Type B pancreatic cell (in vitro differentiated cells): ENCODE measurements at places on chromosomes 4 and X.
A peak's percentile ranks its signal among the peaks of the same experiment; 100 is the strongest.

DNA sequence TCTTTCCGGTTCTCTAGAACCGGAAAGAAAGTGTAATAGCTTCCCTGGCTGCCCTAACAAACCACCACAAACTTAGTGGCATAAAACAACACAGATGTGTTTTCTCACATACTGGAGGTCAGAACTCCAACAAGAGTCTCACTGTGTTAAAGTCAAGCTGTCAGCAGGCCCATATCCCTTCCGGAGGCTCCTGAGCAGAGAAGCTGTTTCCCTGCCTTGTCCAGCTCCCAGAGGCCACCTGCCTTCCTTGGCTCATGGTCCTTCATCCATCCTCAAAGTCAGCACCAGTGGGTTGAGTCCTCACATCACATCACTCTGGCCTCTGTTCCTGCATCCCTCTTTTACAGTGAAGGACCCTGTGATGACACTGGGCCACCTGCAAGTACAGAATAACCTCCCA lies 49.8 kb upstream of the HMX1 start:
- H3K27ac ChIP-seq: no peak overlapping the region
- H3K4me3 ChIP-seq: no peak overlapping the region
- no peak for DNase-seq

- H3K4me3 ChIP-seq: peak overlapping the region; percentile 85
- H3K36me3 ChIP-seq: peaks cover 27% of the 10 kb centered on the region
- peaks cover 23% of the 10 kb centered on the region for H3K4me1 ChIP-seq
- peak; percentile 88 for DNase-seq
- peak overlapping the region; percentile 58 for H3K27ac ChIP-seq
- peaks cover 3% of the 10 kb centered on the region for H3K27me3 ChIP-seq
Measured at GRCh38 chr4:38663090-38663800, 754 bp upstream of the KLF3 start.

DNA sequence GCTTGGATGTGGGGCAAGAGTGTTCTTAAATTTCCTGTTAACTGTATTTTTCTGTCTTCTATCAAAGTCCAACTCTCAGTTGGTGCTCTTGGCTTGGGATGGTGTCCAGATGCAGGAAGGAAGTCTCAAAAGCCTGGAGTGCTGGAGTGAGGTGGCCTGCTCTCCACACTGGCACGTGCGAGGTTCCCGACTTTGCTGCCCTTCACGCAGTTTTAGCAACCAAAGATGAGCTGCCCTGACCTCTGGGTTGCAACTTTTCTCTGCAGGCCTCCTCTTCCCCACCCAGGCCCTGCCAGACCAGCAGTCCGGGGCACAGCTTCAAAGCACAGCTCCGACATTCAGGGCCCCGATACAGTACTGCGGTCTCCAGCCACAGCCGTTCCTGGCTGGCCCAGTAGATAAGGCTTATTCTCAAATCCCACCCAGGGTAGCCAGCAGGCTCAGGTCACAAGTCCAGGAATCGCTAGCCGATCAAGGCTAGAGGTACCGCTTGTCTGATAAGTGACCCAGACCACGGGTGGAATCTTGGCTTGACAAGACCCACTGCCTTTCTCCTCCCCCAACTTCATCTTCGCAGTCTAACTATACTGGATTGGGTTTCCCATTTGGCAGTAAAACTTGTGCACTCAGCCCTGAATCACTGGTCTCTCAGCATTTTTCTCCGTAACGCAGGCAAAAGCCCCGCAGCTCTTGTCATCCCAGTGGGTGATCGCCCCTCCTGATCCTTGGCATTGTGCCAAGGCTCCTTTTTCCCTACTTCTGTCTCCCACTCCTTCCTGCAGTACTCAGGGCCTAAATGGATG lies 21.8 kb upstream of the JADE1 start:
- no peaks in the 10 kb centered on the region for H3K27me3 ChIP-seq
- no peak overlapping the region for H3K4me3 ChIP-seq
- no peaks in the 10 kb centered on the region for H3K36me3 ChIP-seq
- no peak for DNase-seq

DNA sequence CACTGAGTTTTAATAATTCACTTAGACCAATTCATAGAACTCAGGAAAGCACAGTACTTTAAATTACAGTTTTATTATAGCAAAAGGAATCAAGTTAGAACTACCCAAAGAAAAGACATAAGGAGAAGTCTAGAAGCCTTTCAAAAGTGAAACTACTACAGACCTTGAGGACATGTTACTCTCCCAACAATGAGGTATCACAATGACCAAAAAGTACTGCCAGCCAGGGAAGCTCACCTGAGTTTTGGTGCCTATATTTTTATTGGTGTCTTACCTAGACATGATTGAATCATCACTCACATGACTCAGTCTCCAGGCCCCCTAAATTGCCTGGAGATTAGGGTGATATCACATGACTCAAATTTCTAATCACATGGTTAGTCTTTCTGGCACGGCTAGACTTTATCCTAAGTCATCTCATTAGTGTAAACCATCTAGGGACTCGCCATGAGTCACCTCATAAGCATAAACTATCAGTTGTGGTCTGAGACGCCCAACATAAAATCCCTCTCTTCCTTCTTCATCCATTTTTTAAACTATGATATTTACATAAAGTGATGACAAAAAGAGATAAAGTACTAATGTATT lies 372.3 kb downstream of the TMA16 start:
- H3K4me3 ChIP-seq: no peak overlapping the region
- H3K27me3 ChIP-seq: no peaks in the 10 kb centered on the region
- H3K4me1 ChIP-seq: no peaks in the 10 kb centered on the region
- no peak for DNase-seq
- no peaks in the 10 kb centered on the region for H3K36me3 ChIP-seq
- no peak overlapping the region for H3K27ac ChIP-seq

- peaks cover 12% of the 10 kb centered on the region for H3K4me1 ChIP-seq
- no peaks in the 10 kb centered on the region for H3K27me3 ChIP-seq
- no peak overlapping the region for H3K27ac ChIP-seq
- no peak overlapping the region for H3K4me3 ChIP-seq
- no peaks in the 10 kb centered on the region for H3K36me3 ChIP-seq
Measured at GRCh38 chrX:24498975-24499374, 33.9 kb downstream of the PDK3 start.

DNA sequence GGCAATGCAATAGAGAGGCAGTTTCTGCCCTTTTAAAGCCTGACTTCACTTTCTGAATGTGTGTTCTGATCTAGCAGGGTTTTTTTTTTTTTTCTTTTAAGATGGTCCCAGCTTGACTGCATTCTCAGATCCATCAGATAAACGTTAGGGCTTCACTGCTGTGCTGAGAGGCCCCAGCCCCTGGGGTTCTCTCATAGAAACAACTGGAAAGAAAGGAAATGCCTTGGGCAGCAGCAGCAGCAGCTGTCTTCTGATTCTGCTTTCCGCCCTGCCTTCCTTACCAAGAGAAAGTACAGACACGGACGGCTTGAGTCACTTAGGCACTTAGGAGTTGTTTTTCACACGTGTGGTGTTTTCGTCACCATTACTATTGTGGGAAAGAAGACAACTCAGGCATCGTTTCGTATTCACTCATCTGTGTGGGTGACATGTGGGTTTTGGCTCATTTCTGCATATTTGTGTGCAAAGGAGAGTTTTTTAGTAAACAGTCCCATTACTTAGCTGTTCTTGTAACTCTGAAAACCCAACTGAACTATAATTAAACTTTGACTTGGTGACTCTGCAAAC lies 172.0 kb downstream of the PTTG2 start:
- peaks cover 40% of the 10 kb centered on the region for H3K36me3 ChIP-seq
- H3K4me3 ChIP-seq: peak overlapping the region; percentile 44
- no peak for DNase-seq
- peak overlapping the region; percentile 80 for H3K27ac ChIP-seq
- peaks cover 57% of the 10 kb centered on the region for H3K4me1 ChIP-seq

GRCh38 chrX:38060331-38060878 lies 54.1 kb downstream of the SYTL5 start:
- no peaks in the 10 kb centered on the region for H3K4me1 ChIP-seq
- no peak overlapping the region for H3K27ac ChIP-seq
- no peaks in the 10 kb centered on the region for H3K36me3 ChIP-seq
- no peak overlapping the region for H3K4me3 ChIP-seq
- no peak for DNase-seq
- no peaks in the 10 kb centered on the region for H3K27me3 ChIP-seq

- no peaks in the 10 kb centered on the region for H3K36me3 ChIP-seq
- H3K27me3 ChIP-seq: peaks cover 28% of the 10 kb centered on the region
- no peak overlapping the region for H3K4me3 ChIP-seq
- H3K27ac ChIP-seq: no peak overlapping the region
Measured at GRCh38 chr4:21470535-21470934, 478.0 kb downstream of the KCNIP4 start.

GRCh38 chr4:14338585-14339265 lies 663.6 kb upstream of the CPEB2 start:
- H3K4me3 ChIP-seq: no peak overlapping the region
- H3K36me3 ChIP-seq: no peaks in the 10 kb centered on the region
- no peak for DNase-seq
- H3K27ac ChIP-seq: no peak overlapping the region
- H3K4me1 ChIP-seq: no peaks in the 10 kb centered on the region
- peaks cover 10% of the 10 kb centered on the region for H3K27me3 ChIP-seq

DNA sequence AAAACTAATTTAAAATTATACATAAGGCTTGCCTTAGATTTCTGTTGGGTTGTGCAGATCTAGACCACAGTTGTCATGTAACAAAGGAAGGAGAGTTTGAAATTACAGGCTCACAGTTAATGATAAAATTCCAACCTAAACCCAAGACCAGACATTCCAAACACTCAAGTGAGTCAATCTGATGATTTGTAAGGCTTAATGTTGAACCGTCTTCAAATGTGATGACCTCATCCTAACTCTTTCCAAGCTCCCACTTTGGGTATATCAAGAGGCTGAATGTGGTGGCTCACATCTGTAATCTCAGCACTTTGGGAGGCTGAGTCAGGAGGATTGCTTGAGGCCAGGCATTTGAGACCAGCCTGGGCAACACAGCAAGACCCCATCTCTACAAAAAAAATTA lies 149.2 kb downstream of the TBL1X start:
- H3K4me1 ChIP-seq: peaks cover 16% of the 10 kb centered on the region
- H3K27me3 ChIP-seq: no peaks in the 10 kb centered on the region
- H3K4me3 ChIP-seq: no peak overlapping the region
- no peak overlapping the region for H3K27ac ChIP-seq
- no peak for DNase-seq
- H3K36me3 ChIP-seq: no peaks in the 10 kb centered on the region

DNA sequence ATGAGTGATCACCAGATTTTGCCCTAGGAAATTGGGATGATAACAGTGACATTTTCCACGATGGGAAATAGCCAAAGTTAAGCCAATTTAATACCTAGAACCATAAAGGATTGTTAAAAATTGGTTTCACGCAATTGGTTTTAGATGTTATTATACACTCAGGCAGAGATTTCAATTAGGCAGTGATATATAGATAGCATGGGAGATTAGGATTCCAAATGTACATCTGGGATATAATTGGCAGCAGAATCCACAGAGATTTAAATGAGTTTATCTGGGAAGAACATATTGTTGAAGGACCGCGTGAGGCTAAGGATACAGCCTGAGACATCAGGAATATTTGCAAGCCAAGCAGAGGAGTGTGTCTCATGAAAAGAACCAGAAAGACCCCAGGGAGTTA lies 351.6 kb downstream of the GPM6A start:
- no peak overlapping the region for H3K4me3 ChIP-seq
- H3K36me3 ChIP-seq: no peaks in the 10 kb centered on the region
- H3K4me1 ChIP-seq: peaks cover 5% of the 10 kb centered on the region
- no peak for DNase-seq
- H3K27me3 ChIP-seq: peaks cover 3% of the 10 kb centered on the region
- no peak overlapping the region for H3K27ac ChIP-seq

DNA sequence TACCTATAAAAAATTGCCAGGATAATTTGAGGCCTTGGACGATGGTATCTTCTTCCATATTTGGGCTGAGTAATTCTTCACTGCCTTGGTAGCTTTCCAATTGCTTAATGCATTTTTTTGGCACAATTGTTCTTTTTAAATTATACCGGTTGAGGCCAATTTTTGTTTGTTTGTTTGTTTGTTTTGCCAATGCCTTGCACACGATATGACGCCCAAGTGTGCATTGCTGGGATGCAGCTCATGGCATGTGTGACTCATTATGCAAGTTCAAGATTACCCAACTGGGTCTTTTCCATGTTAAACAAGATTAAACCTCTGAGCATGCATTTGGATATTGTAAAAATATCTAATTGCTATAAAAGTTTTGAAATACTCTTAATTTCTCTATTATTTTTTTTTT lies 71.1 kb upstream of the KCNIP4 start:
- DNase-seq: no peak
- H3K27me3 ChIP-seq: no peaks in the 10 kb centered on the region
- H3K4me3 ChIP-seq: no peak overlapping the region

DNA sequence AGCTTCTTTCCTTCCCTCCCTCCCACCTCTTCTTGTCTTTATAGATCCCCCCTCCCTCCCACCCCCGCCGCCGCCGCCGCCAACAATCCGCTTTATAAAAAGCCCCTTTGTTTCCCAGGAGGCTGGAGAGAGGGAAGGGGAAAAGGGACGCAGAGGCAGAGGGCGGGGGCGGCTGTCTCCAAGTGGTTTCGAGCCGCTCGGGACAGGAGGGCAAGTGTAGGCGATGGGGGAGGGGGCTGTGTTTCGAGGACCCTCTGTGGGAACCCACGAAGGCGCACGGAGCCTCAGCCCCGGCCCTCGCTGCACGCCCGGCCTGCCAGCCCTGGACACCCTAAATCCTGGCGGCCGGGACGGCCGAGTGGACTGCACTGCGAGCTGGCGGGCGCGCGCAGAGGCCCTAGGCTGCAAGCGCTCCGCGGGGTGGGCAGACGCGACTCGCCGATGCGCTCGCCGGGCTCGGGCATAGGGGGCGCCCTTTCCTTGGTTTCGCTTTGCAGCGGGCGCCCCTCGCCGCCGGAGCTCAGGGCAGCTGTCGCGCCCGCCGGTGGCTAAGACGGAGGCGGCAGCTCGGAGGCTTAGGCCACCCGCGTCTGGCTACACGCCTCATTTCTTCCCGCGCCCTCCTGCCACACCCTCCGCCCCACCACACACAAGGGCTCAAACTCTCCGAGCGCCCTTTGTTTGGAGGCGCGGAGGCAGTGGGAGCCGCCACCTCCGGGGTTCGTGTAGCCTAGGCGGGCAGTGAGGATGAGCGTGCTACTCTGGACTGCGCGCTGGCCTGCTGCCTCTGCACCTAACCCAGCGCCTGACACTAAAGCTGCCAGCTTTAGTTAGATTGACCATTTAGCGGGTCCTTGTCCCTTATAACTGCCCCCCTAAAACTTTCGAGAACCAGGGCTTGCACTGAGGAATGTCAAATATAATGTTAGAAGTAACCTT lies 2.2 kb downstream of the MAMLD1 start:
- peaks cover 35% of the 10 kb centered on the region for H3K27me3 ChIP-seq
- peak overlapping the region; percentile 86 for H3K4me3 ChIP-seq
- peak overlapping the region; percentile 46 for H3K27ac ChIP-seq
- no peaks in the 10 kb centered on the region for H3K36me3 ChIP-seq
- DNase-seq: peak; percentile 84

GRCh38 chrX:17242470-17242869 lies 132.5 kb upstream of the NHS start:
- no peak for DNase-seq
- H3K4me1 ChIP-seq: no peaks in the 10 kb centered on the region
